ENCODE measurements at places on chromosomes 13 and 19. TPM values are rescaled to one million over a fixed set of nuclear protein-coding genes. Genes with fewer than 3 reads are reported as not detected.

The S1PR2 gene
- 17.3 TPM for total RNA-seq

The RASAL3 gene
- total RNA-seq, result not detected

The ZNF486 gene
- total RNA-seq, result 1.8 TPM

The URAD gene
- total RNA-seq, result not detected

The TMEM59L gene
- 4.0 TPM for total RNA-seq

The LIPE gene
- total RNA-seq, result 4.9 TPM

The NCCRP1 gene
- not detected for total RNA-seq

The EID2 gene
- 19.3 TPM for total RNA-seq

The SLC25A41 gene
- not detected for total RNA-seq

The PIH1D1 gene
- 60.3 TPM for total RNA-seq

The CACNG8 gene
- 0.39 TPM for total RNA-seq

The ZNF737 gene
- total RNA-seq, result 3.0 TPM

GRCh38 chr13:48414501-48414900 lies 1.6 kb upstream of the LPAR6 start:
- DNase-seq, result no peak

GRCh38 chr13:46546084-46546768 lies 6.7 kb upstream of the LRCH1 start:
- DNase-seq, result no peak

GRCh38 chr19:15197942-15198341 lies 2.9 kb downstream of the NOTCH3 start:
- DNase-seq, result no peak

DNA sequence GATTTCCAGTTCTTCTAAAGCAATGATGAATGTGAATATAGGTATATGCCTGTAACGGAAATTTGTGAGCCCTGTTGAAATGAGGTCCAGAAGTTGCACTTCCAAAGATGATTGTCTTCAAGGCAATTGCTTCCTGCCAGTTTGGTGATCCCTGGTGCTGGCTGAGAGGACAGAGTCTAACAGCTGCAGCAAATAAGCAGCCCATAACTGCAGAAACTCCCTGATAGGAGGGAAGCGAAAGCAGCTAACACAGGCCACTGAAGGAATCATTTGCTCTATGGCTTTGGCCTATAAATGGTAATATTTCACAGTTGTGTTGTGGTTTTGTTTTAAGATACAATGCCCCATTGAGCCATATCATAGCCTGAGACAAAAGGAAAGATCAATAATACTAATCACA lies 451.5 kb upstream of the MIR17HG start:
- no peak for DNase-seq

DNA sequence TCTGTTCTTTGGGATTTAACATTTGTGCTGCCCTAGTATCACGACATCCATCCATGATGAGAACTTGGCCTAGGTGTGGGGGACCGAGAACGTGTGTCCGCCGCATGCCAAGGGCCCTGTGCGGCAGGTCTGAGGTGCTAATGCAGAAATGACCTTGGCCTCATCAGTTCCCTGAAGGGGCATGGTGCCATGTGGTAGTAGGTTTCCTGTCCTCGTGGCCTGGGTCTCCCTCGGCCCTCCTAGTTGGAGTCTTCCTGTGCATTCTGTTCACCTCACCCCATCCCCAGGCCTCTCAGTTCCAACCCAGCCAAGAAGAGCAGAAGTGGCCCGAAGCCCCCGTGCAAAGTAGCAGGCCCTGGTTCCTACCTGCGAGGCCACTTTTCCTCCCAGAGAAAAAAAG lies 59.8 kb downstream of the GGACT start:
- DNase-seq, result no peak

DNA sequence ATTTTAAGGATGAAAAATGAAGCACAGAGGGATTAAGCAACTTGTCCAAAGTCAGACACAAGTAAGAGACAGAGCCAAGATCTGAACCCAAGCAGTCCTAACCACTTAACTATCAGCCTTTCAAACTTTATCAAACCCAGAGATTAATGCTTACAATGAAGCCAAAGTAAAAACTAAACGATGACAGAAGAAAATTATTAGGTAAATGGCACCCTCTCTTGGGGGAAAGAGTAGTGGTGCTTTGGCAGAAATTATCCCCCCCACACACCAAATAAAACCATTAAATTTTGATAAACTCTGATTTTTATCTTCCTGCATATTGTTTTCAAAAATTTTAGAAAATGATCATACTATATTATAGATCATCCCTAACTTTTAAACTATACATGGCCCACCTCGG lies 329.2 kb downstream of the SLC7A1 start:
- no peak for DNase-seq

- DNase-seq, result no peak
These were observed 1303.6 kb downstream of the UQCRFS1 start for GRCh38 chr19:27909185-27909840.

- no peak for DNase-seq
These were observed 6.8 kb downstream of the SHANK1 start for GRCh38 chr19:50712833-50713232.

DNA sequence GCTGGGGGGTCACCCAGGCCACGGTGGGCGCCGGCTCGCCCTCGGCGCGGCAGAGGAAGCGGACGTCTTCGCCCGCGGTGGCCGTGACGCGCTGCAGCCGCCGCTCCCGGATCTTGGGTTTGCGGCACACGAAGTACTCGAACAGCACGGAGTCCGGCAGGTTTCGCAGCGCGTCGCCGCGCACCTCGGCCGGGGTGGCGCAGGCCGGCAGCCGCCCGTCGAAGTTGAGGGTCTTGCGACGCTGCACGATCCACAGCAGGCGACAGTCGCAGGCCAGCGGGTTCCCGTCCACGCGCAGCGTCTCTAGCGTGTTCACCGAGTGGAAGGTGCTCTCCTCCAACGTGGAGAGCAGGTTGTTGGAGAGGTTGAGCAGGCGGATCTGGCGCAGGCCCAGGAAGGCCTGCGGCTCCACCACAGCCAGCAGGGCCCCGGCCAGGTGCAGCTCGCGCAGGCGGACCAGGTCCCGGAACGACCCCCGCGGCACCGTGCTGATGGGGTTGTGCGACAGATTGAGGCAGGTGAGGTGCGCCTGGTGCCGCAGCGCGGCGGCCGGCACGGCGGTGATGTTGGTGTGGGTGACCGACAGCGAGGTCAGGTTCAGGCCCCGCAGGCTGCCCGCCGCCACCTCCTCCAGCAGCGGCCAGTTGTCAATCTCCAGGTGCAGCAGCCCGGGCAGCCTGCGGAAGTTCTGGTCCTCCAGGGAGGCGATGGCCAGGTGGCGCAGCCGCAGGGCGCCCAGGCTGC lies 8.6 kb upstream of the PEAK3 start:
- no peak for DNase-seq

DNA sequence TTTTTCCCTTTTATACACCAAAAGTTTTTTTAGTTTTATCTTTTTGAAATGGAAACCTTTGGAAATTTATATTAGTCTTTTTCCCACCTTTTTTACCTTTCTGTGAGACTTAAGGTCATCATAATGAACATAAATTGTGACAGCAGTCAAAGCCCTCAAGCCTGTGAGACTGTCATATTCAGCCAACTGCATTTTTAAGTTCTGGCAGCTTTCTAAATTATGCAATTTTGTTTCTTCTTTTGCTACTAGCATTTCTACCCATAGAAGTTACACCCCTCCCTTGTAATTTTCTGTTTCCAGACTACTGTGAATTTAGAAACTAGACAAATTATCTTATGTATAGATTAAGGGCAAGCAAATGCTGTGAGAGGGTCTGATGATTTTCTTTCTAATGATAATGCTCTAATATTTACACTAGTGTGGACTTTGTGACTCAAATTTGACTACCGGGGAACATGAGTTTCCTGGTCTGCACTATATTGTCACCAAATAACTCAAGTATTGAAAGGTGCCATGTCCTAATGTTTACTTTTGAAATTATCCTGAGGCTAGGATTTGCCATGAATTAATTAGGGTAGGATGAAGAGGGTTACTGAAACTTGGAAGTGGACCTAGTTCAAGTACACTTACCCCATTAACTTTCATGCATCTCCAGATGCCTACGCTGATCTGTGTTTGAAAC lies 43.7 kb downstream of the FRY start:
- DNase-seq, result no peak

DNA sequence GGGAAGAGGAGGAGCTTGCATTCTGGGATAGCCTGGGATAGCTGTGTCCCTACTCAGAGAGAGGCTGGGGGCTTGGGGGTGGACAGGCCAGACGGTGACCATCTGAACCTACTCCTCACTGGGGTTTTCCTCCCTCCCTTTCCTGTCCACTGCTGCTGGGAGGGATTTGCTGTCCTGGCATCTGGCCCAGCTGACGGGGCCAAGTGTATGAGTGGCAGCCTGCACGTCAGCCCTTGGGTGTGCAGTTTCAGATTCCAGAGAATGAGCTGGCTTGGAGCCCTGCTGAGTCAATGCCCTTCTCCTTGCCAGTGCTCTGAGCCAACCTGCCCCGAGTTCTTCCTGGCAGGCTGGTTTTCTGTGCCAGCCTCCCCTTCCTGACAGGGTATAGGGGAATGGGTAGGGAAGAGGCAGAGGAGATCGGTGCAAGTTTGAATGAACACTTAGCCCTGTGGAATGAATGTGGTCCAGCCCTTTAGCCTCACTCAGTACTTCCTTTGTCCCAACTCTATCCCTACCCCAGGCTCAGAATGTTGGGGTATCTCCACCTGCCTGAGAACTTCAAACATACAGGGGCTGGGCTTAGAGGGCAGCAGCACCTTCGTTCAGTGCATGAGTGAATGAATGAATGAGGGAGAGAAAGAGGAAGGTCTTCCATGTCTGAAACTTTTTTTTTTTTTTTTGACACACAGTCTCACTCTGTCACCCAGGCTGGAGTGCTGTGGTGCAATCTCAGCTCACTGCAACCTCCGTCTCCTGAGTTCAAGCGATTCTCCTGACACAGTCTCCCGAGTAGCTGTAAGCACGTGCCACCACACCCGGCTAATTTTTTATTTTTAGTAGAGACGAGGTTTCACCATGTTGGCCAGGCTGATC lies 1.8 kb upstream of the ANGPTL4 start:
- peak; percentile 98 for DNase-seq

- DNase-seq, result peak; percentile 7
These were observed 19.6 kb downstream of the CELF5 start for GRCh38 chr19:3243819-3244700.

DNA sequence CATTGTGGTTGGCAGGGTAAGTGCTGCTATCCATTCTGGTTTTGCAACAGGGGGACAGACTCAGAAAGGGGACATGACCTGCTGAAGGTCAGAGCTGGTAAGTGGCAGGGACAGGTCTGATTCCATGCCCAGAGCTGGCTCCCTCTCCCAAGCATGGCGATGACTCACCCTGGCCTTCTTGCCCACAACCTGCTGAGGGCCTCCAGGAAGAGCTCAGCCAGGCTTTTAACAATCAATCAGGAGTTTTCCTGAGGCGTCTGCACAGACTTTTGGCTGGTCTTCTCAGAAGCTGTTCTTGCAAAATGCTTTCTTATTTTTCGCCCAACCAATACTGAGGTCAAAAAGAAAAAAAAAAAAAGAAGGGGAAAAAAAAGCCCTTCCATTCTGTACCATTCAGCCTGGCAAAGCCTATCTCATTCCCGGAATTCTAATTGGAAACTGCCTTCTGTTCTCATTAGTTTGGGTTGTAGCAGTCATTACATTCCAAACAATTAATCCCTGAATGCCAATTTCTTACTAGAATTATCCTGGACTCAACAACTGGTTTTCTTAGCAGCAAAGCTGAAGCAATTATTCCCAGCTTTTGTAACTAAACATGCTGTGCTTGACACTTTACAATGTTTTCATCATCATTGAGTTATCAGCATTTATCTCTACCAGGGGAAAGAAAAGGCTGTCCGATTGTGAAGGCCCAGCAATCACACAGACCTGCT lies 17.7 kb downstream of the SIAH3 start:
- peak; percentile 2 for DNase-seq

DNA sequence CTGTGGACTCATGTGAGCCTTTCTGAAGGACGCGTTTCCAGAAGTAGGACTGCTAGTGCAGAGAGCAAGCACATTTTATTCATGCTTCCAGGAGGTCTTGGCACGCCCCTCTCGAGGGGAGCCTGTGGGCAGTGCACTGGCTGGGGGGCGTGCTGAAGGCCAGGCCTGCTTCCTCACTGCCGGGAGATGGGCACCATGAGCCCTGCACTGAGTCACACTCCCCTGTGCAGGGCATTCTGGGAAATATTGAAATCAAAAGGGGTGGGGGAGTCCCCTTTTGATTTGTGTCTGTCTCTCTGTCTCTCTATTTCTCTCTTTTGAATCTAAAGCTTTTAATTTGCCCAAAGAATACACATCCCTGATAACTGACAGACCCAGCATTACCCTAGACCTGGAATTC lies 34.0 kb downstream of the DPF1 start:
- DNase-seq, result no peak

GRCh38 chr13:102707467-102707866 lies 12.6 kb upstream of the METTL21C start:
- DNase-seq, result peak; percentile 90

DNA sequence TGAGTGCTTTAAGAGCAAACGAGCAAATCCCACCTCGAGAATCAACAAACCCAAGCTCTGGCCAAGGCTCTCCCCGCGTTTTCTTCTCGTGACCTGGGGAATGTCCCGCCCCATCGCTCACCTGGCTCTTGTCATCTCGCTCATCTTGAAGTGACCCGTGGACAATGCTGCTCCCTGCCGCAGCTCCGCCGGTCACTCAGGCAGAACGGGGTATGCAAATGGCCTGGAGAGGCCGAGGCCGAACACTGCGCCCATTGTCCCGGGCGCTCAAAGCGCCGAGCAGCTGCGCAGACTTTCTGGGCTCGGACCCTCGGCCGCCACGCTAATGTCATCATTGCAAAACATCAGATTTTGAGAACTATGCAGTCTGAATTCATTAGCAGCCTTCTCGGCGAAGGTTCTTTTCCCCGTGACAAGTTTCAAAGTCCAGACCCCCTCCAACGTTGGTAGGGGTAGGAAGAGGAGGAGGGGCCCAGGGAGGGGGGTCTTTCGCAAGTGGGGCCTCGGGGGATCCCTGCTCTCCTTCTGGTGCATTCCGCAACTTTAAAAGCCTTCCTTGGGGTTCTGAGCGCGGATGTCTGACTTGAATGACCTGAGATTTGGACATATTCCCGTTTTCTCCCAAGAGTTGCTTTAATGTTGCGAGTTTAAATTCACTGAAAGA lies 39.7 kb downstream of the SOX1 start:
- DNase-seq, result no peak

DNA sequence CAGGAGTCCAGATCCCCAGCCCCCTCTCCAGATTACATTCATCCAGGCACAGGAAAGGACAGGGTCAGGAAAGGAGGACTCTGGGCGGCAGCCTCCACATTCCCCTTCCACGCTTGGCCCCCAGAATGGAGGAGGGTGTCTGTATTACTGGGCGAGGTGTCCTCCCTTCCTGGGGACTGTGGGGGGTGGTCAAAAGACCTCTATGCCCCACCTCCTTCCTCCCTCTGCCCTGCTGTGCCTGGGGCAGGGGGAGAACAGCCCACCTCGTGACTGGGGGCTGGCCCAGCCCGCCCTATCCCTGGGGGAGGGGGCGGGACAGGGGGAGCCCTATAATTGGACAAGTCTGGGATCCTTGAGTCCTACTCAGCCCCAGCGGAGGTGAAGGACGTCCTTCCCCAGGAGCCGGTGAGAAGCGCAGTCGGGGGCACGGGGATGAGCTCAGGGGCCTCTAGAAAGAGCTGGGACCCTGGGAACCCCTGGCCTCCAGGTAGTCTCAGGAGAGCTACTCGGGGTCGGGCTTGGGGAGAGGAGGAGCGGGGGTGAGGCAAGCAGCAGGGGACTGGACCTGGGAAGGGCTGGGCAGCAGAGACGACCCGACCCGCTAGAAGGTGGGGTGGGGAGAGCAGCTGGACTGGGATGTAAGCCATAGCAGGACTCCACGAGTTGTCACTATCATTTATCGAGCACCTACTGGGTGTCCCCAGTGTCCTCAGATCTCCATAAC lies at the start of gene APOE:
Gene APOE (plus strand): TSS at position 360 of the 724 bp plus-strand sequence. CDS start 829 bp downstream, outside the sequence.
- DNase-seq, result no peak

All from HFFc6 (cell line).